ENCODE measurements at places on chromosomes 7 and 10. TPM values are rescaled to one million over a fixed set of nuclear protein-coding genes. Genes with fewer than 3 reads are reported as not detected.

The PTPN12 gene
- 150 TPM for polyA plus RNA-seq

DNA sequence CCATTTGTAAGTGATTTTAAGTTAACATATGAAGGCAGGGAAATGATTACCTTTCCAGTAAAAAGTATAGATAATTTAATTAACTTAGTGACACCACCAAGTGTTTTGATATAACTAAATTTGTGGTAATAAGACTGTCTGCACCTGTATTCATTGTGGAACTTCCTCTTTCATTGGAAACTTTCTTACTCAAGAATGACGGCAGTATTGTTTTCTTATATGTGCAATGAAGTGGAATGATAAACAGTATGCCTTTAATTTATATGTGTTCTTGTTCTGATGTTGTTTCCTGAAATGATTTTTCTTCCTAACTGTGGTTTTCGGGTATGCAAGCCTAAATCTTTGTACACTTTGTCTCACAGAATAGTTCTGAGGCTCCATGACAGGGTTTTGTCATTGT is 46.4 kb downstream of the CASD1 start:
- no peak for DNase-seq

DNA sequence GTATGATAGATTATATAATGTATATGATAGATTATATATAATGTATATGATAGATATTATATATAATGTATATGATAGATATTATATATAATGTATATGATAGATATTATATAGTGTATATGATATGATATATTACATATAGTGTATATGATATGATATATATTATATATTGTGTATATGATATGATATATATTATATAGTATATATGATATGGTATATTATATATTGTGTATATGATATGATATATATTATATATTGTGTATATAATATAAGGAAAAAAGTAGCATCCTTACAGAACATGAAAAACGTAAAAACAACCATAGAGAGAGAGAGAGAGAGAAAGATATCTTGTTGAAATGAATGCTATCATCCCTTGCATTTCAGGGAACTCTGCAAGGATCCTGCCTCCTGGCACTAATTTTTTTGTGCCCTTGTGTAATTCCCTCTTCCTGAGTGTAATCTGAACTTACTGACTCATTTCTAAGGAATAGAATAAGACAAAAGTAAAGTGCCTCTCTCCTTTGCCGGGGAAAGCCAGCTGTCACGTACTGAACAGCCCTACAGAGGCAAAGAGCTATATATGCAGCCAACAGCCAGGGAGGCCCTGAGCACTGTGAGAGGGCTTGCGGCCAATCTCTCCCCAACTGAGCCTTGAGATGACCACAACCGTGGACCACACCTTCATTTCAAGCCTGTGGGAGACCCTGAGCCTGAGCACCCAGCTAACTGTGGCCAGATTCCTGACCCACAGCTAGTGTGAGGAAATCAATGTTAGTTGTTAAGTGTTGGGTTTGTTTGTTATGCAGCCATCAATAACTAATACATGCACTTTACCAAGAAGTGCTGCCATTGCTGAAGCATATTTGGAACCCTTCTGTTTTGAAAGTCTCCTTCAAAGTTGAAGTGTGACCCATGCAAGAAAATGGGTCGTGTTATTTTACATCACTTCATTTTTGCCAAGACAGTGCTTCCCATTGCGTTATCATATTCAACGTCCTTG is 61.1 kb upstream of the EZH2 start:
- no peak for DNase-seq

DNA sequence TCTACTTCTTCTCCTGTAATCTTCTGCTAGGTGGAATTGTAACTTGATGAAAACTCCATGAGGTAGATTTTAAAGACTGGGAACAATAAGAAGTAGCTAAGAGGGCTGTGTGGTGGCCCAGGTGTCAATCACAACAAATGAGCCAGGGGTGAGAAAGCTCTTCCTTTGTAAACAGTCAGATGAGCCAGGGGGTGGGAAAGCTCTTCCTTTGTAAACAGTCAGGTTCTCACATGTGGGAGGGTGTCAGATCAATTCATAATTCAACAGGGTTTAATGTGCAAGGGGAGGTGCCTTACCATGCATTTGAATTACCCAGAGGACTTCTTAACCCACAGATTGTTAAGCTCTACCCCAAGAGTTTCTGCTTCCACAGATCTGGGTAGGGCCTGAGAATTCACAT is 312.4 kb upstream of the AUTS2 start:
- DNase-seq = no peak

DNA sequence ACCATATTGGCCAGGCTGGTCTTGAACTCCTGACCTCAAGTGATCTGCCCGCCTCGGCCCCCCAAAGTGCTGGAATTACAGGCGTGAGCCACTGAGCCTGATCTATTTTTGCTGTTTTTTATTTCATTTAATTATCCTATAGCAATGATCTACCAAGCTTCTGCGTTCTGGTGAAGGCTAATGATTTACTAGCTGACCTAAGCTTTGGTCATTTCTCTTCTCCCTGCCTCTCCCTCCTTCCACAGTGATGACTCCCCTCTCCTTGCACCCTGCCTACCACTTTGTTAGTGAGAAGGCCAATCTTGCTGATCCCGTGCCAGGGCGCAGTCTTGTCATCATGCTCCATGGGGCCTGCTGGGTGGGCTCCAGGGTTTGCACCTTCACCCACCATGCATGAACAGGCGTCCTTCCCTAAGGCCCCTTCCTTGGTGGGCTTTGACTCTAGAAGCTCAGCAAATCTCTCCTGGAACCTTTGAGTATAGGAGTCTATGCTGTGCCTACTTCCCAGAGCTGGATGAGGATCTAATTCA is 11.9 kb upstream of the ZCCHC24 start:
- DNase-seq = no peak

The OR2A5 gene
- polyA plus RNA-seq = 0.13 TPM

The PPP3CB gene
- polyA plus RNA-seq = 68.4 TPM

The BEND7 gene
- polyA plus RNA-seq = 17.7 TPM

DNA sequence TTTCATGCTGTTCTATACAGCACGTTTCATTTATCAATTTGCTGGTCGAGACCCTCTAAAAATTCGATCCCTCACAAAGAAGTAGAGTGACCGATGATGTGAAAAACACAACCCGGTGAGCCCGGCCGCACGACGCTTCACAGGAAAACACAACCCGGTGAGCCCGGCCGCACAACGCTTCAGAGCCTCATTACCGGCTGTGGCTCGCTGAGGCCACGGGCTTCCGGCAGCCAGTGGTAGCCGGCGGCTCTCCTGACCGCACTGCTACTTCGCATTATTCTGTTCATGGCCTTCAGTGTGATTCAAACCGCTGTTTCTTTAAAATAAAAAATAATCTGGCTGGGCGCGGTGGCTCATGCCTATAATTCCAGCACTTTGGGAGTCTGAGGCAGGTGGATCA is 42.3 kb upstream of the RBM33 start:
- DNase-seq = no peak

- DNase-seq = peak; percentile 84
Measured at GRCh38 chr10:102117391-102118159, 2.6 kb downstream of the LDB1 start.

- peak; percentile 74 for DNase-seq
Measured at GRCh38 chr7:107463139-107464078, 6.4 kb upstream of the GPR22 start.

The AP1S1 gene
- polyA plus RNA-seq = 92.6 TPM

DNA sequence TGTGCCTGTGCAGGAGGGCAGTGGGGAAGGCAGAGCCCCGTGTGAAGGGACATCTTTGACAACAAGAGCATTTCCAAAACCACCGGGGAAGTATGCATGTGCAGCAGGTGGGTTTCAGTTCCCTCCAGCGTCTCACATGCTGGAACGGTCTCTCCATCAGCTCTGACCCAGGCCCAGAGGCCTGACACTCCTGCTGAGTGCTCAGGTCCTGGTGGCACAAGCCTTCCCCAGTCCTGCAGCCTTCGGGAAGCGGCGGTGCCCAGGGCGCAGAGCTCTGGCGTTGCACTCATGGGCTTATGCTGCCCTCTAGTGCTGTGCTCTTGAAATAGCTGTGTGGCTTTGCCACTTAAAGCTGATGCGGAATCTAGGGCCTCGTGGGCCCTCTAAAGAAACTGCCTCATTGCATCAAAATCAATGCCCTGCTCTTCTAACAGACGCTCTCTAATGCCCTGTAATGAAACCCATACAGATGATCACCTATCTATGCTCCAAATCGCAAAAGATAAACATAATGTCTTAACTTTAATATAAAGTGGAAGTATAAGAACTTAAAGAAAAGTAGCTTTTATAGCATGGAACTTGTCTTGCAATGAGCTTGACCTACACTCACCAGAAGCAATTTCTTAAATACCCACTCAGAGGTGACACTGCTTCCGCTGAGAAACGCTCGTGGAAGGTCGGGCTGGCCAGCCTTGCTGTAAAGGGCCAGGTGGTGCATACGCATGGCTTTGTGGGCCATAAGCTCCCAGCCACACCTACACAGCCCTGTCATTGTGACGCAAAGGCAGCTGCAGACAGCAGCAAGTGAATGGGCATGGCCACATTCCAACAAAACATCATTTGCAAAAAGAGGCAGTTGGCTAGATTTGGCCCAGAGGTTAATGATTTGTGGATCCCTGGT is 38.6 kb downstream of the CLRN3 start:
- DNase-seq = peak; percentile 66

DNA sequence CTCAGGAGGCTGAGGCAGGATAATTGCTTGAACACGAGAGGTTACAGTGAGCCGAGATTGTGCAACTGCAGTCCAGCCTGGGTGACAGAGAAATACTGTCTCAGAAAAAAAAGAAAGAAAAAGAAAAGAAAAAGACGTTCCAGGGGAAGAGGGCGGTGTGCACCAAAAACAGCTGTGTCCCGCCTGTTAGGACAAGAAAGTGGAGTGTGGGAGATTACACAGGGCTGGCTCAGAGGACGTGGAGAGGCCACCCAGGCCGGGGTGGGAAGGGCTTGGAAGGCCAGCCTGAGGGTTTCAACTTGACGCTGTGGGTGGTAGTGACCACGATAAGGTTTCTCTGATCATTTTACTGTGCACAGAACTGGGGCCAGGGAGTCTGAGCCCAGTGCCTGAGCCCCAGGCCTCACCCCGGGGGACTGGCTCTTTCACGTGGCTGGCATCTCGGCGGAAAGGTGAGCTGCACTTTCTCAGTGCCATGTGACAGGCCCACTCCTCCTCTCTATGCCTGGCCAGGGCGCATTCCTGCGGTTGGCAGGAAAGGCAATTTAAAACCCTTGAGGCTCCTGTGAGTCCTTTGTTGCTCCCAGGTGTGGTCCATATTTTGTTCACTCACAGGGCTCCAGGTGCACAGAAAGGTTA is 13.9 kb downstream of the RHBDD2 start:
- DNase-seq = peak; percentile 87

- no peak for DNase-seq
Measured at GRCh38 chr10:129866894-129867293, 97.2 kb downstream of the EBF3 start.

- DNase-seq = no peak
Measured at GRCh38 chr7:132347123-132347522, 229.1 kb downstream of the PLXNA4 start.

- DNase-seq = peak; percentile 78
Measured at GRCh38 chr7:108406222-108406890, 49.9 kb downstream of the NRCAM start.

DNA sequence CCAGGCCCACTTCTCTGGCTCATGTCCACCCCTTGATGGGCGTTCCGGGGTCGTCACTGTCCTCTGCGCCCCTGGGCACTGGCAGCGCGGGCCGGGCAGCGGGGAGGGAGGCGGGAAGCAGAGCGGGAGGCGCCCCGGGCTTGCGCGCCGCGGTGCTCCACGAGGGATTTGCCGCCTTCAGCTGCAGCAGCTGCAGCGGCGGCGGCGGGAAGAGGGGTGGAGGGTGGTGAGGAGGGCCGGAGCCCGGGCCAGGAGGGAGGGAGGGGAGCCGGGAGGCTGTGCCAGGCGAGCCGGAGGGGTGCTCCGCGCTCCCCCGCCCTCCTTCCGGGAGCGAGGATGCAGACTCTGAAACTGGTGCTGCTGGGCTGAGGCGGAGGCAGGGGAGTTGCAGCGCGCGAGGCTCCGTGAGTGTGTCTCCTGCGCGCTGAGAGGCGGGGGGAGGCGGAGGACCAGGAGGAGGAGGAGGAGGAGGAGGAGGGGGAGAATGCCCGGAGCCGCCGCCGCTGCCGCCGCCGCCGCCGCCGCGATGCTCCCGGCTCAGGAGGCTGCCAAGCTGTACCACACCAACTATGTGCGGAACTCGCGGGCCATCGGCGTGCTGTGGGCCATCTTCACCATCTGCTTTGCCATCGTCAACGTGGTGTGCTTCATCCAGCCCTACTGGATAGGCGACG is at the start of gene LHFPL3:
Gene LHFPL3 (plus strand): TSS at position 308 of the 674 bp plus-strand sequence.
- DNase-seq = peak; percentile 7

- no peak for DNase-seq
Measured at GRCh38 chr10:16788125-16788524, 29.1 kb downstream of the RSU1 start.

The FERD3L gene
- not detected for polyA plus RNA-seq

The DPYSL4 gene
- polyA plus RNA-seq = 13.1 TPM

The GOLGA7B gene
- polyA plus RNA-seq = 0.17 TPM

The TRIM50 gene
- polyA plus RNA-seq = not detected

The PARD3 gene
- 54.5 TPM for polyA plus RNA-seq

DNA sequence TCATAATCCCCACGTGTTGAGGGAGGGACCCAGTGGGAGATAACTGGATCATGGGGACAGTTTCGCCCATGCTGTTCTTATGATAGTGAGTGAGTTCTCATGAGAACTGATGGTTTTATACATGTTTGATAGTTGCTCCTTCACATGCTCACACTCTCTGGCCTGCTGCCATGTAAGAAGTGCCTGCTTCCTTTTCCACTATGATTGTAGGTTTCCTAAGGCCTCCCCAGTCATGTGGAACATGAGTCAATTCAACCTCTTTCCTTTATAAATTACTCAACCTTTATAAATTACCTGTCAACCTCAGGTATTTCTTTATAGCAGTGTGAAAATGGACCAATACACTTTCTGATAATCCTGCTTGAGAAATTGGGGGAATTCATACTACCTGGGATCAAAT is 80.2 kb downstream of the ZNF37A start:
- DNase-seq = no peak

- no peak for DNase-seq
Measured at GRCh38 chr7:55189878-55190436, 171.1 kb downstream of the EGFR start.

DNA sequence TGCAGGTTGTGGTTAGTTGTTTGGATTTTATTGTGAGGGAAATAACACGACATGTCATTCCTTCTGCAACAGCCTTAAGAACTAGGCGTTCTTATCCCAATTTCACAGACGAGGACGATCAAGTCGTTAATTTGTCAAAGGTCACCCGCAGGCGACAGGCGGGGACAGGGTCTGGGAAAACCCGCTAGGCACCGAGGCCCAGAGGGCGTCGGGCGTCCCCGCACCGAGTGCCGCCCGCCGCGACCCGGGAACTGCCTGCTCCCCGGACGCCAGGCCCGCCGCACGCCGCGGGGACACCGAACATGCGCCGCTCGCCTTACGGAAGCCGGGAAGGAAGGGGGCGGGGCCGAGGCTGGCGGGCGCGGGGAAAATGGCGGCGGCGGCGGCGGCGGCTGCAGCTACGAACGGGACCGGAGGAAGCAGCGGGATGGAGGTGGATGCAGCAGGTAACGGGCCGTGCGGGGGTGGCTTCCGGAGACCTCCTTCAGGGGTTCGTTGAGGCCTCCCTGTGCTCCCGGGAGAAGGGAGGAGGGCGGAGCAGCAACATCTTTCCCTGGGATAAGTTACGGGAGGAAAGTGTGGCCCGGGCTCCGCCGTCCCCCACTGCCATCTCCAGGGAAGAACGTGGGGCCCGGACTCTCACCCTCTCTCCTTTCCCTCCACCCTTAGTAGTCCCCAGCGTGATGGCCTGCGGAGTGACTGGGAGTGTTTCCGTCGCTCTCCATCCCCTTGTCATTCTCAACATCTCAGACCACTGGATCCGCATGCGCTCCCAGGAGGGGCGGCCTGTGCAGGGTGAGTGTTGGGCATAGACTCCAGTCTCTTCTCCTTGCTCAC is at the start of gene COPS6:
Gene COPS6 (plus strand): TSS at position 349 of the 837 bp plus-strand sequence. CDS start 22 bp downstream, at position 371.
- DNase-seq = peak; percentile 75

All from left lung (tissue), 14 donors.